Activated naive CD4-positive, alpha-beta T cell treated with anti-CD3 and anti-CD28 coated beads for 36 hours (primary cell): ENCODE measurements at places on chromosomes 4 and X.
A peak's percentile ranks its signal among the peaks of the same experiment; 100 is the strongest.

DNA sequence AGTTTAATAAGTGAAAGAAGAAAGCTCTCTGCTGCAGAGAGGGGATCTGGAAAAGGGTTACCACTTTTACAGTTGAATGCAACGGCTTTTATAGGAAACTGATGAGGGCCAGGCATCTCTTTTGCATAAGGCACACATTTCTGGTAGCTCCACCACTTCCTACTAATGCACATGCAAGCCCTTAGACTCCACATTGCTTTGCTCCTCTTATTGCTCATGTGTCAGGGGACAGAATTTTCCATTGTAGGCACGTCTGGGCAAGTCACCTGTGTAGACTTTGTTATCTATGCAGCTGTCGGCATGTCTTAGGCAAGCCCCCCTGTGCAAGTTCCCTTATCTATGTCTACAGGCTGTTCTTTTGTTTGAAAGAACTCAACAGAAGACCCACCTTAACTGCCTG is 294.6 kb upstream of the STS start:
- DNase-seq = no peak

- DNase-seq = no peak
Observed at GRCh38 chr4:139585473-139585872, 29.5 kb upstream of the SETD7 start.

DNA sequence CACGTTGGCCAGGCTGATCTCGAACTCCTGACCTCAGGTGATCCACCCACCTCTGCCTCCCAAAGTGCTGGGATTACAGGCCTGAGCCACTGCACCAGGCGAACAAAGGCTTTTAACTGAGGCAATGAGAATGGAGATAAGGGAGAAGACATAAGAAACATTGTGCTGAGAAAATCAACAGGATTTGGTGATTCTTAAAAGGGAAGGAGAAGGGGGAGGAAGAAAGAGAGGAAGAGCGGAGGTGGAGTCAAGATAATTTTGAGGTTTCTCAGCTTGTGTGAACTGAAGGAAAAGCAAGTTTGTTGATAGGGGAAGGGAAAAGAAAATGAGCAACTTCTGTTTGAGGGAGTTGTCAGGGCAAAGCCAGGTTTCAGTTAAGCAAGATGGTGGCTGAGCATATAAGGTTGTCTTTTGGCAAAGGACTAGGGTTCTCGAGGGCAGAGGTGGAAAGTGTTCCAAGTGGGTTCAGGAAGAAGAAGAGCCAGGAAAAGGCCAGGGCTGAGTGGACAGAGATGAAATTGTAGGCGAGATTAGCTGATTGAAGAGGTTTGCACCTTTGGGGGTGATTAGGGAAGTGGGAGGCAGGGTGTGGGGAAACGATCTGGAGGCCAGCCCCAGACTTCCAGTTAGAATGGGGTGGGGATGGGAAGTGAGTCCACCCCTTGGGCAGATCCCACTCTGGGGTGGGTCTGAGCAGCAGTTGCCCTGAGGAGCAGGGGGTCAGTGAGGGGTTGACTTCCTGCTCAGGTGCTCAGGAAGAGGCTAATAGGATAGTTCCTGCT is 7.8 kb downstream of the DOCK11 start:
- peak; percentile 14 for DNase-seq

- no peak for DNase-seq
Observed at GRCh38 chr4:121728798-121729226, 32.0 kb upstream of the ANXA5 start.

- peak; percentile 61 for DNase-seq
Observed at GRCh38 chr4:26288355-26288909, 32.4 kb upstream of the RBPJ start.
